Fibroblast of skin of right quadriceps (primary cell): ENCODE measurements at places on chromosomes 4 and X.

GRCh38 chr4:25449270-25449669 is 72.2 kb downstream of the ANAPC4 start:
- DNase-seq = peak; percentile 8

DNA sequence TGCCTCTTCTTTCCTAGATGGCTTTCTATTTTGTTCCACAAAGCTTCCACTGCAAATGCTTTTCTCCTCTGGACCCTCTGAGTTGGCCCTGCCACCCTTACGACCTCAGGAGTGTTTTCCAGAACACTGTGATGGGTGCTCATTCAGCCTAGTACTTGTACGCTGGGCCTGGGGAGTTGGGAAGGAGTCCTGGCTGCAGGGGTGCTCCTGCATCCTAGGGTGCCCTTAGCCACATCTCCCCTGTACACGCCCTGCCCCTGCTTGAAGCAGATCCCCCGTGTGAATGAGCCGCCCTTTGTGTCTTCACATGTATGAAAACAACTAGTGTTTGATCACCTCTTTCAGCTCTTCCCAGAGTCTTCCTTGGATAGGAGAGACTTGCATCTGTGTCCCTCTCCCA is 64.2 kb downstream of the MTMR1 start:
- no peak for DNase-seq

GRCh38 chrX:153190381-153190780 is 11.3 kb downstream of the MAGEA1 start:
- DNase-seq = no peak

- DNase-seq = no peak
Measured at GRCh38 chr4:13193662-13194061, 290.5 kb downstream of the RAB28 start.
